ENCODE measurements at places on chromosomes 5 and 9.

DNA sequence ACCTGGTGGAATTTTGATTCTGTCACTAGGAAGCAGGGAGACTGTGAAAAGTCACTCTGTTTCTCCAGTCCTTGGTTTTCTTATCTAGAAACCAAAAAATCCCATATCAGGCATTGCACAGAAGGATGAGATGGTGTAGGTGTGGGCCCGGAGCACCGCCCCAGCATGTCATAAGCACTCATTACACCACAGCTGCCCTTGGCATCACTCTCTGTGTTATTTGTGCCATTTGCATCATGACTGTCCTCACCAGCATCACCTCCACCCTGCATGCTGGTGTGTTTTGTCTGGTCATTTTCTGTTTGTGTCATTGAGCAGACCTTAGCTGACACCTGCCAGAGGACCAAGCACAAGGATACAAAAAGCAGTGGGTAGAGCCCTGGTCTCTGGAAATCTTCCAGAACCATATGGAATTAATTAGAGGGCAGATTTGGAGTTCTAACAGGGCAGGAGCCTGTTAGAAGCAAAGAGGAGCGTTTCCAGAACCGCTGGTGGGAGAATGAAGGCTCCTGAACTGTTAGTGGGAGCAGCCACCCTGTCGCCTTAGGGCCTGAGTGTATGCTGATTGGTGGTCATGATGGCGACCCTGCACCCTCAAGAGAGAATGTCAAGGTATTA lies 99.3 kb downstream of the AMBP start:
- no peak for DNase-seq

GRCh38 chr5:157137691-157138090 lies 5.0 kb downstream of the MED7 start:
- no peak for DNase-seq

GRCh38 chr5:66861402-66861801 lies 265.2 kb downstream of the MAST4 start:
- DNase-seq: no peak

DNA sequence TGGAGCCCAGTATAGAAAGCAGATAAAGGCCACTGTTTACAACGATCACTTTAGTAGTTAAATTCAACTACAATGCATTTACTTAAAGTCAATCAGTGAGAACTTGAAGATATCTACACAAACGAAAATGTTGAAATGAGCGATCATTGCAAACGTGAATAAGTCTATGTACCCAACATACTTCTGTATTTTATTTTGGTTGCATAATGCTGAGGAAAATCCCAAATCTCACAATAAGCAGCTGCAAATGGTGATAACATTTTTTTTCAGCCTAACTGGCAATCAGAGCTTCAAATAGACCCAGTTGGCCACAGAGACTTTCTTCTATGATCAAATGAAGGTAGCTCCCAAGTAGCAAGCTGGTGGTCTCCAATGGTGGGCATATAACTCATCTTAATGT lies 32.1 kb downstream of the PDGFRB start:
- DNase-seq: no peak

GRCh38 chr9:98726735-98727134 lies 18.0 kb upstream of the GABBR2 start:
- DNase-seq: no peak

DNA sequence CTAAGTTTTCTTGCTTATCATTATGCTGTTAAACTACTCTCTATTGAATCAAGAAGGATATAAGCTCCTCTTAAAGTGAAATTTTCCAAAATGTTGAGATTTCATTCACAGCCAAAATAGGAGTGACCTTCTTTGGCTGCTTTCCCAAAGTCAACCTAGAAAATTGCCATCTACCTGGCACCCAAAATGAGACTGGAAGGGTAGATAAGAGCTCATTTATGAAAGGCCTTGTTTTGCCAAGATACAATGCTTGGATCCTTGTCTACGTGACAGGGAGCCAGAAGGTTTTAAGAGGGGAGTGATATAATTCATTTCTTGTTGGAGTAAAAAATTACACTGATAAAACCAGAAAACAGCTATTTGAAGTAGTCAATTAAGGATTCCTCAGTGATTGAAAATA lies 287.1 kb downstream of the IZUMO3 start:
- DNase-seq: no peak

GRCh38 chr5:143402553-143403333 lies 743 bp downstream of the NR3C1 start:
- DNase-seq: no peak

- no peak for DNase-seq
Measured at GRCh38 chr5:36158144-36158543, 6.2 kb downstream of the SKP2 start.

DNA sequence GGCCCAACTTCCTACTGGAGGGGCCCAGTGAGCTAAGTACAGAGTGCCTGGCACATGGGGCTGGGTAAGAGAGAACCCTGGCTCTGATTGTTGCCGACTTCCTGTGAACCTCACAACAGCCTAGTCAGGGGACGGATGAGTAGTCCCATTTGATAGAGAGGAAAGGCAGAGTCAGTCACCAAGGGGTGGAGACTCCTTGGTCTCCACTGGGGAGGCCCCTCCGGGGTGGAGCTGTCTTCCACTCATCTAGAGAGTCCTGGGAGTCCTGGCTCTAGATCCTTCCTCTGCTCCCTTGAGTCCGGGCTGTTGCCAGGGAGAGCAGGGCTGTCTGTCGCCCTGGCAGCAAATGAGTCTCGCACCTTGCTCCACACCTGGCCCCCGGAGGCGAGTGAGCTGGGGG lies 8.0 kb downstream of the GRK6 start:
- DNase-seq: no peak

GRCh38 chr9:80062567-80062966 lies 490.8 kb downstream of the TLE4 start:
- DNase-seq: no peak

DNA sequence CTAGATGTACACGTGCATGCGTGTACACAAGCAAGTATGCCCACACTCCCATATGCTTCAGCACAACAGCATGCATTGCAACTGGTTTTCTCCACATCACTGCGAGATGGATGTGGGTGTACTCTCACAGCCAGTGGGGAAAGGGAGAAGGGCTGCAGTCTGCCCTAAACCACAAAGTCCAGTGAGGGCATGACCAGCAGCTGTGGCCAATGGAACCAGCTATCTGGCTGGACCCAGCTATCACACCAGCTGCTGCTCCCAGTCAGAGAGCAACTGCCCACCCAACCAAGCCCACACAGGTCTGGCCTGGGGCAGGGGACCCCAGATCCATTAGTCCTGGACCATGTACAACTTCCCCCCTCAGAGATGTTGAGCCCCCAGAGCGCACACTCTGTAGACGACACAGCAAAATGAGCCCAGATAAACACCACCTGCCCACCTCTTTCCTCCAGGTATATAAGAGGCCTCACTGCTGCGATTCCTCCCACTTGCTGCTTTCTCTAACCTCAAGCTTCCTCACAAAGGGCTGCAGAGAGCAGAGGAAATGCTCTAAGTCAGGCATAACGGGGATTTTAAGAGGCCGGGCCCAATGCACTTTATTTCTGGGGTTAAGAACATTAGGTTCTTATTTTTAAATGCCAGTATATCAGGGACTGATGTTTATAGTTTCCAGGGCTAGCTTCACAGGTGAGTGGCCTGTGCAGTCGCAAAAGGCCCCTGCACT lies 39.0 kb downstream of the SHB start:
- no peak for DNase-seq

DNA sequence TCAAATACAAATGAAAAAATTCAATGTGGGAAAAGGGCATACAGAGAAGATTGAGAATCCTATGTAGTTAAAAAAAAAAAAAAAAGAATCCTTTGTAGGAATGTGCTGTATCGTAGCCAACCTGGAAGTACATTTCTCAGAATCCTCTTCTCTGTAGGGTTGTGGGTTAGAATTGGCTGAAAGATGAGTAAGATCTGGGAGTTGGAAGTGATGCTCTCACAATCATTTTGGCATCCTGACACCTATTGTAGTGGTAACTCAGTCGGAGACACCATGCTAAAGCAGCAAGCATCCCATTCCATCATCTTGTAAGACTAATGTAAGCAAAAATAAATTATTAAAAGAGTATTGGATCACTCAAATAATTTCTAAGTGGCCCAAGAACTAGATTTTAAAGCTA lies 30.6 kb downstream of the MRPL22 start:
- DNase-seq: no peak

GRCh38 chr9:82255481-82256176 lies 267.1 kb downstream of the SPATA31D1 start:
- no peak for DNase-seq

- DNase-seq: no peak
Measured at GRCh38 chr9:14434158-14434504, 120.2 kb upstream of the NFIB start.

- no peak for DNase-seq
Measured at GRCh38 chr5:62199792-62200716, 106.0 kb upstream of the KIF2A start.

- no peak for DNase-seq
Measured at GRCh38 chr5:154479944-154480750, 2.1 kb upstream of the HAND1 start.

Measured in left renal pelvis (tissue), 4 donors.